NT2/D1 (cell line): ENCODE measurements at places on chromosomes 1 and 21.

DNA sequence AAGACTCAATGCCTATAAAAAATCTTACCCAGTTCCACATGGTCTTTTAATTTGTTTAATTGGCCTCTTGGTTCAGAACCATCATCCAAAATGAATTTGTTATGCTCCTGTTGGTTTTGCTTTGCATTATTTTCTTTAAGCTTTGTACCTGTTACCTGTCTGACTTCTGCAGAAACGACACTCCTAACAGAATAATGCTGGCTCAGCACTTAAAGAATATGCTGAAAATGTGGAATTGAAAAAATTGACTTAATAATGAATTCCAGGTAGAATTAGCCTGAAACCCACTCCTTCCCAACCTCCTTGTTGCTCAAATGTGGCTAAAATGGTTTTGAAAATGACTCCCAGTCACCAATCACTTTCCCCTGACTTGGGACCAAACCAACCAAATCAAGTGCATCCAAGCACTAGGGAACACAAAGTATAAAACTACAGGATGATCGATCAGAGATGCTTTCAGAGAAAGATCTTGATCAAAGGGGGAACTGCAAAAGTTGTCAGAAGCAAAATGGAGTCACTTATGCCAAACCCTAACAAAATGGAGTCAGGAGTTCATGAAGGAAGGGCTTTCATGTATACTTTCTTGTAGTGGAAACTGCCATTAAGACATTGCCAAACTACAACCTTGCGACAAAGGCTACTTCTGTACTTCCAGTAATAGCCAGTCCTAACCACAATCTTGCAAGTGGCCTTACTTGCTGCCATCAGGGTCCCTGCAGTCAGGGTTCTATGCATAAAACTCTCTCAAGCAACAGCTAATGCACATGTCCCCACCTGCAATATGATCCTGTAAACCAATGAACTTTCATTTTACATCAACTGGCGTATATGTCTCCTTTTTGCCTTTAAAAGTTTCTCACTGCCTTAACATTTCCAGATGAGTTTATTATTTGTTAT, 5.4 kb downstream of the GBP7 start:
- no peak for DNase-seq

- no peak for DNase-seq
These were observed 26.7 kb upstream of the GLIS1 start for GRCh38 chr1:53765657-53766056.

DNA sequence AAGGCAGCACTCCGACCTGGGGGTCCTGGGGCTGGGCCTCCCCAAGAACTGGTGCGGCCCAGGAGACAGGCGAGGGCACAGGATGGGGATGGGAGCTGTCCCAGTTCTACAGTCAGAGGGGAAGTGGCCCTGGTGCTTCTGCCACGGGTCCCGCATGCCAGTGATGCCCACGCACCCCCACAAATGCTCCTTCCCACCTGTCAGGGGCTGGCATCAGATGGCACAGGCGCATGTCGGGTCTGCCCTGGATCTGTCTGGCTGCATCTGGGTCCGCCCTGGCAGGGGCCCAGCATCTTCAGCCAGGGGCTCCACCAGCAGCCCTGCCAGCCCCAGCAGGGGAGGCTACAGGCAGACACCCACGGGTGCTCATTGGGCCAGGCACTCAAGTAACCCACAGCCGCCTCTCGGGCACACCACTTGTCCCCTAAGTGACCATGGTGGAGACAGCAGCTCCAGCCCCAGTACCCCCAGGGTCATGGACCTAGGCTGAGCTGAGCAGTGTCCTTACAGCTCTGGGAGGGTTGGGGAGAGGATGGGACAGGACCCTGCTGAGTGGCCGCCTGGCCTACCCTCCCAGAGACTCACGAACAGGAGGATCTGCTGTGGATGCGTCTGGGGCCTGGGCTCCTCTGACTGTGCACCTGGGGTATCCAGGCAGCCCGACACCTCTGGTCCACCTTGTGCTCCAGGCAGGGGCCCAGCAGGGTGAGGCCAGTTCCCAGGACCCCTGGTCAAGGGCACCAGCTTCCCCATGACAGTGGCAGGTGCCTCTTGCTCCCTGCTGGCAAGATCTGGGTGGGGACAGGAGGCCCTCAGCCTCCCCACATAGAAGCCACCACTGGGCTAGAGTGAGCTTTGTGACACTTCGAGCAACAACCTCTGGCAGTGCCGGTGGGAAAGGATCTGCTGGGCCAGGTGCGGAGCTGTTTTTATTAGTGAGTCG, 5.4 kb downstream of the SMIM1 start:
- no peak for DNase-seq

DNA sequence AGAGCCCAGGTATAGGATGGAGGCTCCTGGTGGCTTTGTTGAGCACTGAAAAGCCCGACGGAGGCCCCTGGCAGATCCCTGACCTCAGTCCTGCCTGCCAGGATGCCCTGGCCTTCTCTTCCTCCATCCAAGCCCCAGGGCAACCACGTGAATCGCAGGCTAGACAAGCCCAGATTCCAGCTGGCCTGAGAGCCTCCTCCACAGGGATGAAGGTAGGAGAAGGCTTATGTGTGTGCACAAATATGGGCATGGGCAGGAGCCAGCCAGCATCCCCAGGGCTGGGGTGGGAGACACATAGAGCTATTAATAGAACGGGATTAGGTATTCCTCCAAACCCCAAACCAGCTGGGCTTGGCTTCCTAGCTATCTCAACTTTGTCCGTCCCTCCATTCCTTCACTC, 4.0 kb upstream of the EXTL1 start:
- DNase-seq = no peak

GRCh38 chr1:185645686-185646085, 88.5 kb upstream of the HMCN1 start:
- no peak for DNase-seq

- DNase-seq = no peak
These were observed 43.1 kb downstream of the FOXO6 start for GRCh38 chr1:41404308-41404761.
